ENCODE measurements at places on chromosomes 7 and 10.

DNA sequence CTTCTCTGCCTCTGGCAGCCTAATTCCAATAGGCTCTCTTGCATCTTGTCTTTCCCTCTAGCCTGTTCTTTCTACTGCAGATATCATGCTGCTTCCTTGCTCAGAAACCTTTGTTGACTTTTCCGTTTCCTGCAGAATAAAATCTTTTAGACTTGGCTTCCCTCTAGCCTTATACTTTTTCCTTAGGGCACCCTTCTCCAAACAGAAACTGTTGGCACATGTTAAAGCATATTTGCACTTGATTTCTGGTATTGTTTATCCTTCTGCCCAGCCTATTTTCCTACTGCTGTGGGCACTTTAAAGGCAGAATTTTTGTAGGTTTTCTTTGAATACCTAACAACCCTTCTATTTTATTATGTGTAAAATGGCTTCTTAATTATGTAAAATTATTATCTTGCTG, 4.6 kb downstream of the GNAI1 start:
- no peak overlapping the region for H3K4me3 ChIP-seq
- H3K36me3 ChIP-seq, result peaks cover 10% of the 10 kb centered on the region
- no peak overlapping the region for H3K27ac ChIP-seq
- DNase-seq, result no peak
- no peaks in the 10 kb centered on the region for H3K27me3 ChIP-seq

DNA sequence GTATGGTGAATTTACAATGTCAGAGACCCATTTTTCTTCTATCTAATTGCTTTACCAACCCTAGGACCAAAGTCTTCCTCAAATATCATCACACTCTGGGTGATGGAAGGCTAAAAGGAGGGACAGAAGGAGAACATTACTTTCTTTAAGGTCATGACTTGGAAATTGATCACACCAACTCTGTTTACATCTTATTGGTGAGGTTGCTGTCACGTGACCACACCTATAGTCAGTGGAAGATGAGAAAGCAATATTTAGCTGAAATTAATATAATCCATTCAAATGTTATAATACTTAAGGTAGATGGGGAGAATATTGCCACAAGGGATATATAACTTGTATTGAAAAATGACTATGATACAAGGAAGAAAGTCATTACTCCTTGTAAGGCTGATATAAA, 183.6 kb upstream of the SMIM30 start:
- DNase-seq, result no peak
- no peaks in the 10 kb centered on the region for H3K27me3 ChIP-seq
- no peak overlapping the region for H3K27ac ChIP-seq
- H3K36me3 ChIP-seq, result no peaks in the 10 kb centered on the region
- no peaks in the 10 kb centered on the region for H3K4me1 ChIP-seq
- H3K4me3 ChIP-seq, result no peak overlapping the region

- no peak for DNase-seq
- H3K27ac ChIP-seq, result no peak overlapping the region
- no peaks in the 10 kb centered on the region for H3K36me3 ChIP-seq
- peaks cover 12% of the 10 kb centered on the region for H3K27me3 ChIP-seq
- H3K4me3 ChIP-seq, result no peak overlapping the region
- no peaks in the 10 kb centered on the region for H3K4me1 ChIP-seq
These were observed 256.2 kb upstream of the NFE2L3 start for GRCh38 chr7:25895792-25896171.

GRCh38 chr7:3538041-3538440, 237.0 kb downstream of the SDK1 start:
- H3K4me3 ChIP-seq, result no peak overlapping the region
- no peak overlapping the region for H3K27ac ChIP-seq
- no peaks in the 10 kb centered on the region for H3K36me3 ChIP-seq
- no peak for DNase-seq

DNA sequence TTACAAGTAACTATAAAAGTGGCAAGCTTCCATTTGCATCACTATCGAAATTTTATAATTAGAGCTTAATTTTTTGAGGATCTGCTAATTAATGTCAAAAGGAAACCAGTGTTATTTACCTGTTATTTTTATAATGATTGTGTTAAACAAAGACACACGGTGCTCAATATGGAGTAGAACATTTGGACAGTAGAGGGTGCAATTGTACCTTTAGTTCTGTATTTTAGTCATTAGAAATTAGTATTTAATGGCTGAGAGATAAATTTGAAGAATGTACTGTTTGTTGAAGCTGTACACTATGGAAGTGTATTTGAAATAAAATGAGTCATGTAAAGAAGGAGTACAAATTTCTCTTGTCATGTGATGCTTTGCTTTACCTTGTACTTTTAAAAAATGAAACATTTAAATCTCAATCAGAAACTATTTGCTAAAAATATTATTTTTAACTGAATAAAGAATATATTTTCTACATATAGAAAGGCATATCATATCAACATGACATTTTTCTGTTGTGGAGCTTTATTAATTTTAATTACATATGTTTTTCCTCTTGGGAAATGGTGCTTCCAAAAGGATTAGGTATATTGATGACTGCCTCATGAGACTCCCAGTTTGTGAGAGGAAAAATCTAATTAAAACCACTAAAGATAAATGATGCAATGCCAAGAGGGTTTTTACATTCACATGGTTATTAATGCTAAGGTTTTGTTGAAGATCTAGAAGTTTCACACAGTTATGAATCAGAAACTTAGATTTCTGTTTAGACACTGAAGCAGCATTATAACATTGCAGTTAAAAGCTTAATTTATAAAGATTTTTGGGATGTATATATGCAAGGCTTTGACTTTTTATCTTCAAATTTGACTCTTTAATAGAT, 10.4 kb upstream of the PRKG1 start:
- H3K27me3 ChIP-seq, result no peaks in the 10 kb centered on the region
- DNase-seq, result no peak
- no peak overlapping the region for H3K4me3 ChIP-seq
- no peaks in the 10 kb centered on the region for H3K36me3 ChIP-seq
- no peak overlapping the region for H3K27ac ChIP-seq
- no peaks in the 10 kb centered on the region for H3K4me1 ChIP-seq

DNA sequence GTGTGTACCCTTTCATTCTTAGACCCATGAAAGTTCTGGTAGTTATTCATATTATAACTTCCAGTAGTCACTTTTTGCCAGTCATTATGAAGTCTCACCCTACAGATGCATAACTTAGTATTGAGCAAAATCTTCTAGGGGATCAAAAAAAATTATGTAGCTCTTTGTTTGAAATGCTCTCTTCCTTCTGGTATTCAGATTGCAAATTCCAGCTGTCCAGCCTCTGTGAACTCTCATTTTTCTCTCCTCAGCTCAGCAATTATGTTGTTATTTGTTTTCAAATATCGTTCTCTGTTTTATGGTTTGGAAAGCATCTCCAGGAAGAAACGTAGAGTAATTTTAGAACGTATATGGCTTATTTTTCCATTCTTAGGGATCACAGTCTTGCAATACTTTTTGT, 442.5 kb downstream of the SEMA3D start:
- H3K27ac ChIP-seq, result no peak overlapping the region
- H3K4me3 ChIP-seq, result no peak overlapping the region
- no peaks in the 10 kb centered on the region for H3K27me3 ChIP-seq
- no peak for DNase-seq
- H3K4me1 ChIP-seq, result no peaks in the 10 kb centered on the region

DNA sequence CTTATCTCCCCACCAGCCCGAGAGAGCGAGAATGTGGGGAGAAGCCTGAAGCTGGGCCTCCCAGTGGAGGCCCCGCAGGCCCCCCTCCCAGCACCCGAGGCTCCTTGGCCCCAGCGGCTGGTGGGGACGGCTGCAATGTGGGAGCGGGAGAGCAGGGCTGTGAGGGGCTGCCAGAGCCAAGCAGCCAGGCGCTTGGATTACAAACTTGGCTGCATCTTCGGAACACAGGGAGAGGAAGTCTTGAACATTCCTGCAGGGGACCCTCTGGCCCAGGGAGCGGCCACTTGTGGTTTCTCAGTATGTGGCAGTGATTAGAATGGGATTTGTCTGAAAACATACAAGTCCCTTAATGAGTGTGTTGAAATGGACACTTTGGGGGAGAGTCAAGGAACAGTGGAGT, 23.2 kb downstream of the ELN start:
- DNase-seq, result no peak
- 0 out of 2 replicates have a peak, but pooled peaks cover 4% of the 10 kb centered on the region for H3K4me1 ChIP-seq
- H3K27ac ChIP-seq, result no peak overlapping the region

DNA sequence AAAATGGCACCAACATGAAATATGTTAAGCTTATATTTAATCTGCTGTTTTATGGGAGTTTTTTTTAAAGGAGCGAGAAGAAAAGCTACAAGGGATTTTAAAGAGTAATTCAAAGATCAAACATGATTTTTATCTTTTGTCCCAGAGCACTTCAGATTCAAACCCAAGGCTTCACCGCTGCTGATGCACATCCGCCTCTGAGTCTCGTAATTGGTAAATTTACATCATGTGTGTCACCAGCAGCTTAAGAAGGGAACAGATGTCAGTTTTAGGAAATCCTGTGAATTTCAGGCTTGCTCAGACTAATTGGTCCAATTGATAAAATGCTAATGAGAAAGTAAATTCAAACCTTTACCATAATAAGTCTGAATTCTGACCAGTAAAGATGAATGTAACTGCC, 406.3 kb downstream of the GFRA1 start:
- no peaks in the 10 kb centered on the region for H3K4me1 ChIP-seq
- H3K36me3 ChIP-seq, result no peaks in the 10 kb centered on the region
- DNase-seq, result no peak
- no peak overlapping the region for H3K27ac ChIP-seq

DNA sequence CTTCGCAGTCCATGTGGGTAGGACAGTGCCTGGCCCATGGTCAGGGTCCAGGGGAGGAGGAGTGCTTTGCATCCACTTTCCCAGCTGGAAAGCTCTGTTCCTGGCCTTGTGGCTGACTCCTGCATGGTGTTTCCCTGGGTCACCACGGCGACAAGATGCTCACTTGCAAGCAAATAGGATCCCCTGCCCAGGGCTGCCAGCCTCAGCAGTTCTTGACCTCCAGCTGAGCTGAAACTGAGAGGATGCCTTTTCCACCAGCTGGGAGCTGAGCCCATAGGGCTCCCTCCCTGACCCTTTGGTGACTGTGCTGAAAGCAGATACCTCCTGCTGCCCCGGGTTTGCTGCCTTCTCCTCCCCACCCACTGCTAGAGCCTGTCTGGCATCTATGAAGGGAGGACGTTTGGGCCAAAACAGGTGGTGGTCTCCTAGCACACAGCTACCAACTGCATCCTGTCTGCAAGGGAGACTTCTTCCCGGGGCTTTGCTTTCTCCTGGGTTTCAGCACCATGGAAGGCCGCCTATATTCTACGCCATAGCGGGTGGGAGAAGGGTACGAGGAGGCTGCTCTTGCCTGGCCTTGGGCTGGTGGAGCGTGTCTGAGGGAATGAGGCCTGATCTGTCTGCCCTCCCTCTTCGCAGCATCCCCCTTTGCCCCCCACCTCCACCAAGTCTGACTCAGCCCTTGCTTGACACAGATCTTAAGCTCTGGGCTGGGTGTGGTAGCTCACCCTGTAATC, 34.4 kb downstream of the UBTD1 start:
- no peak overlapping the region for H3K27ac ChIP-seq
- H3K27me3 ChIP-seq, result no peaks in the 10 kb centered on the region
- no peak overlapping the region for H3K4me3 ChIP-seq
- H3K36me3 ChIP-seq, result no peaks in the 10 kb centered on the region

- no peaks in the 10 kb centered on the region for H3K27me3 ChIP-seq
- no peak for DNase-seq
- peaks cover 4% of the 10 kb centered on the region for H3K4me1 ChIP-seq
- H3K4me3 ChIP-seq, result no peak overlapping the region
- H3K27ac ChIP-seq, result no peak overlapping the region
These were observed 100.4 kb downstream of the RGS10 start for GRCh38 chr10:119441921-119442757.

DNA sequence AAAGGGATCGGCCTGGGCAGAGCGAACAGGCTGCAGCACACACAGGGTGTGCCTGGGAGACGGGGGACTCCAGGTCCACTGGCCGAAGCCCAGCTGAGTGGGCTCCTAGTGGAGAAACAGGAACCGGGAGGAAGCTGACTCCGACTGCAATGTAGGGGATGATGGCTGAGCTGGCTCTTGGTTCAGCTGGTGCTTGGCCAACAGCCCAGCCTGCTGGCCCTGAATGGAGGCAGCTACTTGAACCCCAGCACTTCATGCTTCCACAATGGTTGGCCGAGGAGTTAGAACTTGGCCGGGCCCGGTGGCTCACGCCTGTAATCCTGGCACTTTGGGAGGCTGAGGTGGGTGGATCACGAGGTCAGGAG, 27.0 kb upstream of the FRAT2 start:
- no peak overlapping the region for H3K27ac ChIP-seq
- H3K36me3 ChIP-seq, result peaks cover 59% of the 10 kb centered on the region
- H3K4me1 ChIP-seq, result no peaks in the 10 kb centered on the region
- no peaks in the 10 kb centered on the region for H3K27me3 ChIP-seq

- H3K4me1 ChIP-seq, result peaks cover 29% of the 10 kb centered on the region
- no peaks in the 10 kb centered on the region for H3K27me3 ChIP-seq
- peaks cover 53% of the 10 kb centered on the region for H3K36me3 ChIP-seq
- no peak overlapping the region for H3K4me3 ChIP-seq
These were observed 9.3 kb downstream of the DAGLB start for GRCh38 chr7:6438427-6438826.

DNA sequence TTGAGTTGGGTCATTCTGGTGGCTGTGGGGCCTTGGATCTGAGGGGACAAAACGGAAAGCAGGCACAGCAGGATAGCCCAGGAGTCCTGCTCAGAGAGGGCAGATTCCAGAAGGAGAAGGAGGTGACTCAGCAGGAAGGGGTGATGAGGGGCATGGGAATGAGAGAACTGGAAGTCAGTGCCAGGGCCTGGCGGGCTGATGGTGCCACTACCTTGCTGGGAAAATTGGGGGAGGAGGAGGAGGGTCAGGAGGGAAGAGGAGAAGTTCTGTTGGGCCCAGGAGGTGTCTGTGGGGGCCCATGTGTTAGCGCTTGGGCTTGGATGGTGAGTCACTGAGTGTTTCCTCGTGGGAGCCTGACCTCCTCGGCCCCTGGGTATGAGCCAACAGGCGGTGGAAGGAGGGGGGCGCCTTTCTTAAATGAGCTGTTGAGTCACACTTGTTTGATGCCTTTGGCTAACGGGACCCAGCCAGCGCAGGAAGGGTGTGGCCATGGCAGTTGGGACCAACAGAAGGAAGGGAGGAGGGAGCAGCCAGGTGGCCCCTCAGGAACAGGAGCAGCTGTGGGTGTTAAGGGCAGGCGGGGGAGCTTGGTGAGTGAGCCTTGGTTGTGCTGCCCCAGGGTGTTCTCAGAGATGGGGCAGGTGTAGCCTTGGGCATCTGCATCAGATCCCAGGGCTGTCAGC, 130.0 kb upstream of the BTBD16 start:
- H3K27me3 ChIP-seq, result no peaks in the 10 kb centered on the region
- DNase-seq, result peak; percentile 93
- no peak overlapping the region for H3K4me3 ChIP-seq
- peaks cover 34% of the 10 kb centered on the region for H3K4me1 ChIP-seq

DNA sequence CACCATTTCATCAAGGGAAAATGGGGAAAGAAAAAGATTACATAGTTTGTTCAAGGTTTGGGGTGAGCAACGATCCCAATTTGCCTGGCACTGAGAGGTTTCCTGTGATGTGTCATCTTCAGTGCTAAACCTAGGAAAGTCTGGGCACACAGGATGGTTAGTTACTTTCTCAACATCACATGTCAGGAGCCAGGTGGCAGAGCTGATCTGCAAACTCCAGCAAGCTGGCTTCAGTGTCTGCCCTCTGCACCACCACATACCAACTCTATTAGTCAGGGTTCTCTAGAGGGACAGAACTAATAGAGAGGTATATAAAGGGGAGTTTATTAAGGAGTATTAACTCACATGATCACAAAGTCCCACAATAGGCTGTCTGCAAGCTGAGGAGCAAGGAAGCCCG, 11.3 kb downstream of the ADAM12 start:
- H3K27me3 ChIP-seq, result no peaks in the 10 kb centered on the region
- no peak overlapping the region for H3K27ac ChIP-seq
- H3K36me3 ChIP-seq, result no peaks in the 10 kb centered on the region
- no peak overlapping the region for H3K4me3 ChIP-seq
- no peak for DNase-seq
